RWPE2 (cell line): ENCODE measurements at places on chromosomes 16 and 17.

GRCh38 chr16:984736-985636, 3.4 kb downstream of the SOX8 start:
- no peak for DNase-seq

DNA sequence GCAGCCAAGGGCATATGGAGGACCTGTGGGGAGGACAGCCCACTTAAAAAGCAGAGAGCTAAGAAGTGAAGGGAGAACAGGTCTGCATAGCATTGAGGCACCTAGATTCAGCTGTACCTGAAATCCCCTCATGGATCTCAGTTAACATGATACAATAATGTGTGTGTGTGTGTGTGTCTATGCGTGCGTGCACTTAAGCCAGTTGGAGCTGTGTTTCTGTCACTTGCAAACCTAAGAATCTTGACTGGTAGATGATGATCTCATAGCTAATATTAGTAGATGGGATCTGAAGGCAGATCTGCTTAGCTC, 1.7 kb upstream of the ITPRIPL2 start:
- no peak for DNase-seq

DNA sequence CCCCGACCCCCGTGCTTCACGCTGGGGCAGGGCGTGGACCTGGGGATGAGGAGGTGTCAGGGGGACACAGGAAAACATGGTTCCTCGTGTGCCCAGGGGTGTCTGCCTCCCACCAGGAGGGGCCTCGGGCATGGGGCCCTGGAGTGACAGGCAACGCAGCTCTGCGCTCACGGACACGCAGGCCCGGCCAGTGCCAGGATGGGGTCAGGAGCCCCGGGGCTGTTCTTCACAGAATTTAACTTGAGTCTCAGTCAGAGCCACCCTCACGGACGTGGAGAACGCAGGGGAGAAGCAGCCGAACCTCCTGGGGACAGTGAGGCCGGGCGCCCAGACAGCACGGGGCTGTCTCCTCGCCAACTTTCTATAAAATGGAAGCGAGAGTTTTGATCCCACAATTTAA, 16.7 kb downstream of the UNKL start:
- no peak for DNase-seq

DNA sequence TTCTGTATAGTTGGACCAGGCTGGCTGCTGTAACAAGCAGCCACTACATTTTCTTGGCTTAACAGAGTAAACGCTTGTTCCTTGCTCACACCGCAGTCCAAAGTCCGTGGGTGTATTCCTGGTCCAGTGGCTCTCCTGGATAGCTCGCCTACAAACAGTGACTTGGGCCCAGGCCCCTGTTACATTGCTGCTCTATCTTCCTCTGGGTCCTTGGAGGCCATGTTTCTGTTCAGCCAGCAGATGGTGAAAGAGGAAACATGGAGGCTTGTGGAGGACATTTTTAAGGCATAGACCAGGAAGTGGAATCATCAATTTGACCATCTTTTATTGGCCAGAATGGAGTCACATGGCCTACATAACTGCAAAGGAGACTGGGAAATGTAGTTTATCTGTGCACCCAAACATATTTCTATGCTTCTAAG, 55.1 kb downstream of the ATP2C2 start:
- DNase-seq, result no peak

DNA sequence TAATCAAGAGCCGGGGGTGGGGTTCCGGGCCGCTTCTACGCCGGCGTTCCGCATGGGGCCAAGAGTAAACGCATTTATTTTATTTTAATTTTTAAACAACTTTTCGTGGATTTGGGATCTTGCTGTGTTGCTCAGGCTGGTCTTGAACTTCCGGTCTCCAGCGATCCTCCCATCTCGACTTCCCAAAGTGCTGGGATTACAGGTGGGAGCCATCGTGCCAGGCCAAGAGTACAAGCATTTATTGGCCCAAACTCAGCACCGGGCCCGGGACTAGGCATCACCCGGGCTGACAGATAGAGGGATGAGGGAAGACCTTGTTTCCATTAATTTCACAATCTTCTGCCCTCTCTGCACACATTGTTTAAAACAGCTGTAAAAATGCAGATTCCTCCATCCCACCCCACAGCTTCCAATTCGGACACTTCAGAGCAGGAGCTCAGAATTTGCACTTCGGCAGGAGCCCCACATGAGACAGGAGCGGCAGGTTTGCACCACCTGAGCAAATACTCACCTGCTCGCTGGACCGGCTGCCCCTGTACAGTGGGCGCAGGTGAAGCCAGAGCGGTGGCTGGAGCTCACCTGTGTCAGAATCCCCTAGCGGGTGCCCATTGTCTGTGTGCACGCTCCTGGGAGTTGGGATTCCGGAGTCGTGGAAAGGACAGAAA, 663 bp upstream of the GINS2 start:
- DNase-seq, result no peak

DNA sequence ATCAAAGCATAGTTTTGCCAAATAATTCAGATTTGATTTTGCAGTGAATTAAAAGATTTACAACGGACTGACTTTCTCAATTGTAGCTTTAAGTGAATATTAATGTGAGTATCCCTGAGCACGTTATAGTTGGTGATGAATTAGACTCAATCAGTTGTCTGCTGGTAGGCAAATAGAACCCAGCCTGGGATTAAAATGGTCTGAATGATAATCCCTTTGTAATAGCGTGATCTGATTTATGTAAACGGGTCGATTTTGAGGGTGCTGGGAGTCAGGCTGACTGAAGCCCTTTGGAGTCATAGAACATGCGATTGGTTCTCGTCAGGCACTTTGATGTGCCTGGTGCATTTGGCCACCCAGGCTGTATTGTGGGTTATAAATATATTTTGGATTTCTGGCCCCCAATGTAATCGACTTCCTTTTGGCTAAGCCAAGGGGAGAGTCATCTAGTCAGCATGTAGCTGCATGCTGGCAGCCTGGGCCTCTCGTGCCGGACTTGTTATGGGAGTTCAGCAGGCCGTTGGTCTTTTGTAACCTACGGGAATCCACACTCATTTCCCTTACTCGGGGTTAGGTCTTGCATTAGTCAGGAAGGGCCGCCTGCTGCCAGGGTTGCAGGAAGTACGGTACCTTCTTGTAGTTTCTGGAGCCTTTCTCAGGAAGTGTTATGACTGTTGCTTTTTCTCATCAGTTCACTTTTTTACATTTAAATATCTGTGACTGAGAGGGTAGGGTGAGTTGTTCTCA, 5.4 kb downstream of the PGS1 start:
- peak; percentile 98 for DNase-seq

DNA sequence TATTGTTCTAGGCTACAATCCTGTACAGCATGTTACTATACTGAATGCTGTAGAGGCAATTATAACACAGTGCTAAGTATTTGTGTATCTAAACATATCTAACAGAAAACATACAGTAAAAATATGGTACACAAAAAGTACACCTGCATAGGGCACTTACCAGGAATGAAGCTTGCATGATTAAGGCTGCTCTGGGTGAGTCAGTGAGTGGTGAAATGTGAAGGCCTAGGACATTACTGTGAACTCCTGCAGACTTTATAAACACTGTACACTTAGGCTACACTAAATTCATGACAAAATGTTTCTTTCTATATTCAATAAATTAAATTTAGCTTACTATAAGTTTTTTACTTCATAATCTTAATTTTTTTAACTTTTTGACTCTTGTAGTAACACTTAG, 37.1 kb downstream of the AMFR start:
- no peak for DNase-seq

DNA sequence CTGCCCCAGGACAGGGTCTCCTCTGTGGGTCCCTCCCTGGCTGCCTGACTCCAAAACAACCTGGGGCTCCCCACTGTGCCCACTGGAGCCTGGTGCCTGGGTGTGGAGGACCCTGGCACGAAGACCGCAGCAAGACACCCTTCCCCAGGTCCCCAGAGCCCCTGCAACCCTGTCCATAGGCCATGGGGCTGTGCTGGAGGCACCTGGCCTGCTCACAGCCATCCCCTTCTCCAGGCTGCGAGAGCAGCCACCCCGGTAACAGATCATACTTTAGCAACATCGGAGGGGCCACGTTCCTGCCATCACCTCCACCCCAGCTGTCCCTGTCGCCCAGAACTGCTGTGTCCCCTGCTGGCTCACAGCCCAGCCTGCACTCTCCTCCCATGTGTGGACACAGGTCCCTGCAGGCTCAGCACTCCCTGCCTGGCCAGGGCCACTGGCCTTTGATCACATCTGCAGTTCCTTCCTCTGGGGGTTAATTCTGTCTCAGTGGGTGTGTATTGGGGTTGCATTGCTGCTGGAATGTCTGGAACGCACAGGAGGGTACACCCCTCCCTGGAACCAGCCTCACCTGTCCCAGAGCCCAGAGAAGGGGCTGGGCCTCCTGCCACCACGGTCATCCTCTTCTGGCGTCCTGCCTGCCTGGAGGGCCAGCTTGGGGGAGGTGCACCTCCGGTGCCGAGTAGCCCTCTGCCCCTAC, 12.2 kb downstream of the PPL start:
- peak; percentile 90 for DNase-seq

GRCh38 chr17:50491505-50491904, 12.8 kb downstream of the RSAD1 start:
- DNase-seq, result no peak

DNA sequence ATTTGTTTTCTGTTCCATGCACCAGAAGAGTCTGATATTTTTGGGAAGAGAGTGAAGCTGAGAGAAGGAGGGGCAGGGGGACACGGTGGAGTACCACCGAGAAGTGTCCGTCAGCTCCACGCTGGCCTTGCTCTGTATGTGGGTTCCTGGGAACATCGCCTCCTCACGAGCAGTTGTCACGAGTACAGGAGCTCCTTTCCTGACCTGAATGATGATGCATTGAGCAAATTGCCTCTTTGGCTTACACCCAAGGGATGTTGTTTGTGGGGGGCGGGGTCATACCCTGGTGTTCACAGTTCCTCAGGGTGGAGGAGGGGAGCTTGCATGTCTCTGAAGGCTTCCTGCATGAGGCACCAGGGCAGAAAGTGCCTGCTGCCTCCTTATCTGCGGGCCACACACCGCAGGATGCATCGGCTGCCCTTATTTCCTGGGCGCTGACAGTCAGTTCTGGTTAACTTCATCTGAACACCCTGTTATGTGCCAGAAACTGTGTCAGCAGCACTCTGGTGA, 36.2 kb downstream of the RGS9 start:
- no peak for DNase-seq

GRCh38 chr16:10871157-10871991, 5.6 kb upstream of the CIITA start:
- DNase-seq, result no peak
